ENCODE measurements at places on chromosomes 5 and 9.

GRCh38 chr5:141915881-141916336 is 7.8 kb upstream of the DELE1 start:
- no peak for DNase-seq

DNA sequence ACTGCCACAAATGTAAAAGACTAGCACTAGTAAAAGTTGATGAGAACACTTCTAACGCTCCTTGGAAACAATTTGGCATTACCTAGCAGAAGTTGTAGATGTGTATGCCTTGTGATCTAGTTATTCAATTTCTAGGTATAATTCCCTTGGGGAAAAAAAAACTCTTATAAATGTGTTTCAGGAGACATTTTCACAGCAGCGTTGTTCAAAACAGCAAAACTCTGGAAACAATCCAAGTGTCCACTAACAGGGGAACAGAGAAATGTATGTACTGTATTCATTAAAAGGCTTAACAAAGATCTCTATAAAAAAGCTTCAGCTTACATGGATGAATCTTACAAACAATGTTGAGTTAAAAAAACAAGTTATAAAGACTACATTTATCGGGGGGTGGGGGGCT is 30.4 kb downstream of the NR3C1 start:
- no peak for DNase-seq

GRCh38 chr5:151592855-151593408 is 1.8 kb upstream of the FAT2 start:
- DNase-seq: no peak

- DNase-seq: no peak
These were observed 326.5 kb downstream of the SH3GL2 start for GRCh38 chr9:17905366-17905765.

- DNase-seq: no peak
These were observed 28.3 kb upstream of the CRB2 start for GRCh38 chr9:123327697-123328100.

DNA sequence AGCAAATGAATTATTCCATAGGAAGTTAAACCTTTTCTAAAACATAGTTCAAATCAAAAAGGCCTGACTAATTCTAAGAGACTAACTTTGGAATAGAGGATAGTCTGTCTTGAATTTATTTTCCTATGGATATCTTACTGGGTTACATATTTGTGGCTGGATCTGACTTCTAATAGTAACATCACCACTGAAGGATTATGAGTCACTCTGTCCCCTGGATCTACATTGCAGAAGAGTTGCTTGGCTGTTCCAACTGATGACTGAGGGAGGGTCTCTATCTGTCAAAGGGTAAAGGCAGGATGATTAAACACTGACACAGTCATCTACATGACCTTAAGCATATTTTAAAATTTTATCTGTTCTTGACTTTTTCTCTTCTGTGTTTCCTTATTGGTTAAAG is 119.6 kb upstream of the FST start:
- DNase-seq: peak; percentile 29

All from AG09319 (cell line).